ENCODE measurements at places on chromosomes 16 and 17.

DNA sequence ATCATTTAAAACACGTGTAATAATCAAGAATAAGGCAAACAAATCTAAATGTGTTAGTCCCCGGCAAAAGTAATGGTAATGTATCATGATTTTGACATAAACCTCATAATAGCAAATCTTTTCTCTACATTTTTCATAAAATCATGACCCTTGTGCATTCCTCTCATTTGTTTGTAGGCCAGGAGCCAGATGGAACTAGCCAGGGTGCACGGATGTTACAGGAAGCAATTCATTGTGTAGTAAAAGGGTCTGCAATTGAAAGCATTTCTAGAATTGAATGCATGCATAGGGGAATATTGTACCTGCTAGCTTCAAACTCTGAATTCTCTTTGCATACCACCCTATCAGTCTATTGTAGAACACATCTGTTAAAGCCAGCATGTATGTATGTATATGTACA, 66.6 kb downstream of the CNTNAP4 start:
- peak; percentile 4 for DNase-seq

DNA sequence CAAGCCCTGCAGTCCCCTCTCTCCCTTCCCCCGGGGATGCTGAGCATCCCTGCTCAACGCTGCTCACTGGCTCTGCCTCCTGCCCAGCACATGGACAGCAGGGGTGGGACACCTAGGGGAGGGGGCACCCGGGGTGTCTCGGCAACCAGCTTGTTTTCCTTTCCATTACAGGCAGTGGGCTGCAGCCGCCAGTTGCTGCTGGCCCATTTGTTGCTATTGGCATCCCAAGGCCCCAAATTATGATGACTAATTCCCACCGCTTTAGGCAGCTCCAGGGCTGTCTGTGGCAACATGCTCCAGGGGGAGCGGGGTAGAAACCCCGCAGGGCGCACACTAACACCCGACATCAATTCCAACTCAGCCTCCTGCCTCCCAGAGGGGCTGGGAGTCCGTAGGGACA, 4.9 kb downstream of the SDK2 start:
- no peak for DNase-seq

DNA sequence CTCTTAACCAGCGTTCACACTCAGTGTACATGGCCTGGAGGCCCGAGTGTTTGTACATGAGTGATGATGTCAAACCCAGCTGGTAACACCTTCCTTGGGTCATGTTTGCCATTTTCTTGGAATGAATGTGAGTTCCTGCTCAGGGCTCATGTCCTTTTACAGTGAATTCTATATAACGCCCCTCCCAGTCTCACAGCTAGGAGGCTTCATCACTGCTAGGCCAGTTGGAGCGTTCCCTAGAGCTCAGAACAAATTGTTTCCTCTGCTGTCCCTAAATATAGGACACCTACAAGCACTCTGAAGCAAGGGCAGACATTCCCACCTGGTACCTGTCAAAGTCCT, 5.5 kb downstream of the TIMM22 start:
- peak; percentile 19 for DNase-seq

DNA sequence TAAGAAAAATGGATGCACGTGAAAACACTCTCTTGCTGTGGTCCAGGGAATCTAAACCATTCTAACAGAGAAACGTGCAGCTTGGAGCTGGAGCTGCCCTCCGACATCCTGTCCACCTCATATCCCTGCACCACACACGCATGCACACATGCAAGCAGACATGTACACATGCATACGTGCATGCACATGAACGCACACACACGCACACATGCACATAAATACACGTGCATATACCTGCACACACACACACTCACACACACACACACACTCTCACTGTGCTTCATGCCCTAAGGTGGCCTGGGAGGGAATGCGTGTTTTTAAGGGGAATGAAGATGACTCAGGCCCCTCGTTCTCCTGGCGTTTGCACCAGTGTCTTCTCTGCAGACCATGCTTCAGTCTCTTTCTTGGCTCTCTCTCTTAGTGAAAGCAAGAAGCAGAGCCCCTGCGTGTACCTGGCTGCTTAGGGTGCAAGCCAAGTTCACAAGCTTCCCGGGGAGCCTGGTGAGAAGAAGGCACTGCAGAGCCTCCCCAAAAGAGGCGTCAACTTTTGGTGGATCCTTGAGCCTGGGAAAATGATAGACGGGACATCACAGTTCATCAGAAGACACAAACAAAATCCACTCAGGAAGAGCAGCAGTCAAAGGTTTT, 72.8 kb downstream of the GOSR1 start:
- DNase-seq: no peak

GRCh38 chr17:18980682-18981334, 23.8 kb downstream of the FAM83G start:
- peak; percentile 74 for DNase-seq

DNA sequence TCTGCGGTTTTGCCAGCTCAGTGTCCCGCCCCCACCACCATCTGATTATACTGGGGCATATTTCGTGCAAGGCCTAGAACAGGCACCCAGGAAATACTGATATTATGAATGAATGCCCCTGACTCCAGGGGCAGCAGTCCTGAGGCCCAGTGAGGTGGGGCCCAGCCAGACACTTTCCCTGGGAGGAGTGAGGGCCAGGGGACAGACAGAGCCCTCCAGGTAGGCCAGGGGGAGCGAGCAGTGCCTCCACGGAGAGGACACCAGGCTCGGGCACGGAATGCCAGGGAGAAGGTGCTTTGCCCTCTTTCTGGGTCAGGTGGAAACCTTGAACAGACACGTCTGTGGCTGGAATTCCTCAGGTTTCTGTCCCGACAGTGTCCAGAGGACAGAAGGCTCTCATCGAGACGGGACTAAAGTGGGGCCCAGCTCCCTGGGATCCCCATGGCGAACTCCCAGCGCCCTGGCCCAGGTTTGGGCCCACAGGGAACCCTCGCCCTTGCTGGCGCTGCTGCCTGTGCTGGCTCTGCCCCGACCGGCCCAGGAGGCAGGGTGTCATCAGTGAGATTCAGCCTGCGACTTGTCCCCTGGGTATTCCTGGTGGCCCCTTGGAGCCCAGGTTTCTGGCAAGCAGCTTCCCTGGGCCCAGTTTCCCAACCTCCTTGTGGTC, 4.3 kb downstream of the KATNB1 start:
- no peak for DNase-seq

GRCh38 chr16:70255574-70255973, 3.8 kb upstream of the EXOSC6 start:
- no peak for DNase-seq

DNA sequence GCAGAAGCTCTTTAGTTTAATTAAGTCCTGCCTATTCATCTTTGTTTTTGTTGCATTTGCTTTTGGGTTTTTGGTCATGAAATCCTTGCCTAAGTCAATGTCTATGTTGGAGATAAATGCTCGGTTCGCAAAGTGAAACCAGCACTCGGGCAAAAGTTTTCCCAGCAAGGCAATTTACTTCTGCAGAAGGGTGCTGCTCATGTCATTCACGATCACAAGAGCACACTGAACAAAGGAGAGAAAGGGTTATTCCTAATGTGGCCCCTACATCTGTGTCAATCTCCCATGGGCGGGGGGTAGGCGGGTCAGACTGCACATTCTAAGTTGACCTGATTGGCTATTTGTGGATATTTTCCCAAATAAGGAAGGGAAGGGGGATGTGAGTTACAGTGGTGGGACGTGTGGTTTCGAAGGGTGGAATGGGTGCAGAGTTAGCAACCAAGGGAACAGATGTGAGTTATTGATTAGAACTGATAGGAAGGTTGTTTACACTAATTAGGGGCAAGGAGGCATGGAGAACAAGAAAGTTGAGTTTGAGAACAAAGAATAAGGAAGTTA, 23.0 kb downstream of the ATF7IP2 start:
- DNase-seq: no peak

GRCh38 chr16:85248857-85249256, 136.6 kb upstream of the CIBAR2 start:
- DNase-seq: no peak

DNA sequence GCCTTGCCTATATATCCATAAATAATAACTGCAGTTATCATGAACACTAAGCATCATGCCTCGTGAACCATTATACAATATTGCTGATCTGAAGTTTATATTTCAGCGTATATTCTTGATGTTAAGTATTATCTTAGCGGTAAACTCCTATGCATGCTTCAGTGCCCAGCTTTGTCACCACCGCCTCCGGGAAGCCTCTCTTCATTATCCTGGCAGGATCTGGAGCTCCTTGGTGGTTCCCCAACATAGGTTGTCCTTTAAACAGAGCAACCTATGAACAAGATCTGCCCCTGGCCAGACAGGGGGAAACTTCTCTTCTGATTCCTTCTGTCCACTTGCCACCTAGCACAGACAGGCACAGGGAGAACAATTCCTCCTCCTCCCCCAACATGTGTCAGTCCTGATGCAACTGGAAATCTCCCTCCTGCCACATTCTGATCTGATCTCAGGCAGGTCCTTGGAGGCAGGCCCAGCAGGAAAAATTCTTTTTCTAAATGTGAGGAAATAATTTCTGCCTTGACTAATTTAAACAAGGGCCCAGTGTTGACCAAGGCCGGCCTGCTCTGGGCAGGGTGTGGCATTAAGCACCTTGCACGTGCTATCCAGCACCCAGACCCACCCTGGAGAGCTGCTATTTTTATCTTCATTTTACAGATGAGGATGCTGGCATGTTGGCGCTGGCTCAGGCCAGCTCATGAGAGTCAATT, 22.4 kb downstream of the SPNS2 start:
- DNase-seq: peak; percentile 37

DNA sequence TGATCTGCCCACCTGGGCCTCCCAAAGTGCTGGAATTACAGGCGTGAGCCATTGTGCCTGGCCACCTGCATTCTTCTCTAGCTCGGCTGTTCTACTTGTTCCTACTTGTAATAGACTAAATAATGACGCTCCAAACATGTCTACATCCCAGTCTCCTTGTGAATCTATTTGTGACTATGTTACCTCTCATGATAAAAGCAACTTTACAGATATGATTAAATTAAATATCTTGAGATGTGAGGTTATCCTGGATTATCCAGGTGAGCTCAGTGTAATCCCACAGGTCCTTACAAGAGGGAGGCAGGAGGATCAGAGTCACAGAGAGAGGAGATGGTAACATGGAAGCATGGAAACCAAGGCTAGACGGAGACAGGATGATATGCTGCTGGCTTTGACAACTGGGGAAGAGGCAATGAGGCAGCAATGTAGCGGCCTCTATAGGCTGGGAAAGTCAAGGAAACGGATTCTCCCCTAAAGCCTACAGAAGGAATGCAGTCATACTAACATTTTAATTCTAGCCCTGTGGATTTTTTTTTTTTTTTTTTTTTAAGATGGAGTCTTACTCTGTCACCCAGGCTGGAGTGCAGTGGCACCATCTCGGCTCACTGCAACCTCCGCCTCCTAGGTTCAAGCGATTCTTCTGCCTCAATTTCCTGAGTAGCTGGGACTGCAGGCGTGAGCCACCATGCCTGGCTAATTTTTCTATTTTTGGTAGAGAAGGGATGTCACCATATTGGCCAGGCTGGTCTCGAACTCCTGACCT, 5.0 kb upstream of the LASP1 start:
- peak; percentile 72 for DNase-seq

GRCh38 chr16:2518823-2519710, 1.1 kb upstream of the AMDHD2 start:
- no peak for DNase-seq

- DNase-seq: no peak
These were observed 75.9 kb downstream of the USP22 start for GRCh38 chr17:20966870-20967269.

DNA sequence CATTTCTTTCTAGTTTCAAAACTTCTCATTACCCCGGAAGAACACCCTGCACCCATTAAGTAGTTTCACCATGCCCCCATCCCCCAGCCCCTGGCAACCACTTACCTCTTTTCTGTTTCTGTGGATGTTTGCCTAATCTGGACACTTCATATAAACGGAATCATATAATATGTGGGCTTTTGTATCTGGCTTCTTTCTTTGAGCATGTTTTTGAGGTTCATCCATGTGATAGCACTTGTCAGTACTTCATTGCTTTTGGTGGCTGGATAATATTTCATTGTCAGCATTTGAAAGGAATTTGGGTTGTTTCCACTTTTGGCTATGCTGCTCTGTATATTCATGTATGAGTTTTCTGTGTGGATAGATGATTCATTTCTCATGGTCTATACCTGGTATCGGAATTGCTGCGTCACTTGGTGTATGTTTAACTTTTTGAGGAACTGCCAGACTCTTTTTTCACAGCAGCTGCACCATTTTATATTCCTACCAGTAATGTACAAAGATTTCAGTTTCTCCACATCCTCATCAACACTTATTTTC, 30.0 kb upstream of the SLC5A10 start:
- peak; percentile 69 for DNase-seq

- DNase-seq: peak; percentile 30
These were observed 1.0 kb upstream of the ATP2A3 start for GRCh38 chr17:3965118-3965800.

DNA sequence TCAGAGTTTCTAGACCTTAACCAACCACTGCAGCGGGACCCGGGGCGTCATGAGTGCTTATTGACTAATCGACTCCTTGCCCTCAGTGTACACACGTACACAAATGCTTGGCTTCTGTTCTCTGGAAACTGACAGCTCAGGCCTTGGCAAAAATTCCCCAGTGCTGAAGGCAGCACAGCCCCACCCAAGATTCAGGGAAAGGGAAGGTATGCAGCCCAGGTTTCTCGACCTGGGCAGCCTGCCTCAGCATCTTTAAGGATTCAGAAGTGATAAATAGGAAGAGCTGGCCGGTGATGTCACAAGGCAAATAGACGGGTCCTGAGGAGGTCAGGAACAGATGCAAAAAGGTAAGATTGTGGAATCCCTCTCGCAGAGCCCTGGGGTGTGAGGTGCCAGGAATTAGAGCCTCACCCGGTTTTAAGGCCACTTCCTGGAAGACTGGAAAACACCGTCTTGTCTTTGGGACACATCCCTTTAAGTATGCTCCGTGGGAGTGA, 9.0 kb upstream of the CDH3 start:
- no peak for DNase-seq

GRCh38 chr17:73359987-73360410, 48.2 kb upstream of the CDC42EP4 start:
- no peak for DNase-seq

DNA sequence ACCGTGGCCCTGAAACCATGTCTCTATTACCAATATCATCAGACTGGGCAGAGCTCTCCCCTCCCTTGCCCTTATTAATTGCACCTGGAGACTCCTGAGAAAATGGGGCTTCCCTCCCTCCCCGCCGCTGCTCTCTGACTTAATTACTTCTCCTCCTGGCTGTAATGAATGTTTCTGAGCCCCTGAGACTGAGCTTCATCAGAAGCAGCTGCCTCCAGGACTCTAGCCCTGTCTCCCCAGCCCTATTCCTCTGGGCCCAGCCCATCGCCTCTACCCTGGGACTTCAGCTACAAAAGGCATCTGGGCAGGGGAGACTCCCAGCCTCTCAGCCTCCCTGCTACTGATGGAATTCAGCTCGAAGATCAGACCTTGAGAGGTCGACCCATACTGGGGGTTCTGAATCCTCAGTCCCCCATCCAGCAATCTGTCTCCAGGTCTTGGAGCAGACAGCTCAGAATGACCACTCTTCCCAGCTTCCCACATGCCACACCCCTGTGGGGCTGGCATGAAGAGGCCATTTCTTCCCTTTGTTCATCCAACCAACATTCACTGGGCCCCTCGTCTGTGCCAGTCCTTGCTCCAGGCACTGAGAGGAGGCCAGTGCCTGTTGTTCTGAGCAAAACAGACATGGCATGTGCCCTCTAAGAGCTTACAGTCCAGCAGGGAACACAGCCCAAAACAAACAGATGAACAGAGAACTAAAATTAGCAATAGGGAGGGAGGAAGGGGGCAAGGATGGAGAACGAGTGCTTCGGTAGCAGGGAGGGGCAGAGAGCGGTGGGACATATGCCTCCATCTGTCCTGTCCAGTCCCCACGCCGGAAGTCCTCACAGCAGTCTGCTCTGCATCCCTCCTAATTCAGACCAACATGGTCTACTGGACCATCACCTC, 17.0 kb upstream of the NAGS start:
- DNase-seq: no peak

All from fibroblast of skin of right biceps (primary cell).